ENCODE measurements at places on chromosomes 6 and 20. TPM values are rescaled to one million over a fixed set of nuclear protein-coding genes. Genes with fewer than 3 reads are reported as not detected.

ERMARD gene
- polyA plus RNA-seq: 38.3 TPM

ZNF217 gene
- 34.8 TPM for polyA plus RNA-seq

GRCh38 chr6:46637145-46637544, 15.5 kb downstream of the CYP39A1 start:
- DNase-seq: no peak

- no peak for DNase-seq
Measured at GRCh38 chr6:43724914-43725642, 37.5 kb upstream of the MRPS18A start.

GRCh38 chr6:37741757-37742400, 44.2 kb upstream of the MDGA1 start:
- DNase-seq: no peak

Data from right renal pelvis (tissue), 4 donors.